ENCODE measurements at places on chromosomes 2 and 18. TPM values are rescaled to one million over a fixed set of nuclear protein-coding genes. Genes with fewer than 3 reads are reported as not detected.

Gene GREB1
- 0.52 TPM for total RNA-seq

Gene SLC5A7
- total RNA-seq: not detected

Gene KIAA2012
- not detected for total RNA-seq

Gene TXNDC2
- not detected for total RNA-seq

Gene GPR45
- not detected for total RNA-seq

Gene GAL3ST2
- total RNA-seq: 0.46 TPM

Gene RAPGEF4
- total RNA-seq: 5.0 TPM

Gene AQP12A
- not detected for total RNA-seq

Gene NGEF
- 5.7 TPM for total RNA-seq

Gene FBXO41
- 0.72 TPM for total RNA-seq
